Testis (tissue), 5 donors: ENCODE measurements at places on chromosomes 2 and 18. TPM values are rescaled to one million over a fixed set of nuclear protein-coding genes. Genes with fewer than 3 reads are reported as not detected.
A peak's percentile ranks its signal among the peaks of the same experiment; 100 is the strongest.

SATB2 gene
- 15.1 TPM for total RNA-seq

GRCh38 chr18:985212-985661, 80.6 kb downstream of the ADCYAP1 start:
- no peak for DNase-seq
- no peak overlapping the region for H3K4me3 ChIP-seq
- H3K27ac ChIP-seq: no peak overlapping the region
- H3K4me1 ChIP-seq: no peaks in the 10 kb centered on the region

GRCh38 chr18:75226286-75226955, 15.8 kb downstream of the TSHZ1 start:
- DNase-seq: no peak
- H3K27ac ChIP-seq: peak overlapping the region; percentile 59
- no peaks in the 10 kb centered on the region for H3K27me3 ChIP-seq
- peaks cover 30% of the 10 kb centered on the region for H3K4me1 ChIP-seq

DNA sequence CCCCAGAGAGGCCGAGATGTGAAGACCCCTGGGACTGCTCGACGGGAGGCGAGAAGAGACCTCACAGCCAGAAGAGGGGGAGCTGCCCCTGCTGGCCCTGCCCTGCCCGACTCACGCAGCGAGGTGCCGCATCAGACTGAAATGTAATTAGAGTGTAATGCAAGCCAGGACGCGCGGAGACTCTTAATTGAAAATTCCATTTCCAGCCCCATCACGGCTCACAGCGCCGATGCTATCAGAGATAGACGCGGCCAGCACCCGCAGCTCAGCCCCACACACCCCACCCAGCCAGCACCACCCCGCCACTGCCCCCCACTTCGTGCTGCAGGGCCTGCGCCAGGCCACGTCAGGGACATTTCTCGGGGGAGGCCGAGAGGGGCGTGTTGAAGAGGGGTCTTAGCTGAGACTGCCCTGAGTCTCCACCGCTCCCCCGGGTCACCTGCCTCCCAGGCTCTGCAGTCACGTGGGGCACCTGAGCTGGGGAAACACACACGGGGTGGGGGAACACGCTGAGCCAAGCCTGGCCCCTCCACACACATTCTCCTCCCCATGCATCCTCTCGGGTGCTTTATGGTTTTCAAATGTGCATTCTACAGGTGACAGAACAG, 78.1 kb downstream of the TEX51 start:
- H3K4me3 ChIP-seq: no peak overlapping the region
- no peaks in the 10 kb centered on the region for H3K36me3 ChIP-seq
- no peaks in the 10 kb centered on the region for H3K27me3 ChIP-seq
- no peak overlapping the region for H3K27ac ChIP-seq

- H3K36me3 ChIP-seq: no peaks in the 10 kb centered on the region
- H3K4me3 ChIP-seq: no peak overlapping the region
- DNase-seq: no peak
- no peaks in the 10 kb centered on the region for H3K4me1 ChIP-seq
- H3K27ac ChIP-seq: no peak overlapping the region
Observed at GRCh38 chr2:217261452-217261851, 401.6 kb upstream of the TNP1 start.
